ENCODE measurements at places on chromosomes 7 and 10.
A peak's percentile ranks its signal among the peaks of the same experiment; 100 is the strongest.

GRCh38 chr7:83415840-83416239 lies 233.1 kb downstream of the SEMA3E start:
- DNase-seq = no peak

GRCh38 chr10:132667342-132668047 lies 118.5 kb downstream of the NKX6-2 start:
- no peak for DNase-seq

DNA sequence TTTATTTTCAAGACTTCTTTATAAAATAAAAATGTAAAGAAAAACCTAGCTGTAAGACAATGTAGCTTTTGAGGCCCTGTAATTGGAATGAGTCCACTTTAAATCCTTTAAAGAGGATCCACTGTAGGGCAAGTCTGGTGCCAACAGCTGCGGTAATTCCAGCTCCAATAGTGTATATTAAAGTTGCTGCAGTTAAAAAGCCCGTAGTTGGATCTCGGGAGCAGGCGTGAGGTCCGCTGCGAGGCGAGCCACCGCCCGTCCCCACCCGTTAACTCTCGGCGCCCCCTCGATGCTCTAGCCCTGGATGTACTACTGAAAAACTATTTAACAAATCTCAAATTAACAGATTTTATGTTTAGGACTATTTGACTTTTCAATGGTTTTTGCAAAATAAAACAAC lies 414.7 kb upstream of the SEMA3C start:
- no peak for DNase-seq

DNA sequence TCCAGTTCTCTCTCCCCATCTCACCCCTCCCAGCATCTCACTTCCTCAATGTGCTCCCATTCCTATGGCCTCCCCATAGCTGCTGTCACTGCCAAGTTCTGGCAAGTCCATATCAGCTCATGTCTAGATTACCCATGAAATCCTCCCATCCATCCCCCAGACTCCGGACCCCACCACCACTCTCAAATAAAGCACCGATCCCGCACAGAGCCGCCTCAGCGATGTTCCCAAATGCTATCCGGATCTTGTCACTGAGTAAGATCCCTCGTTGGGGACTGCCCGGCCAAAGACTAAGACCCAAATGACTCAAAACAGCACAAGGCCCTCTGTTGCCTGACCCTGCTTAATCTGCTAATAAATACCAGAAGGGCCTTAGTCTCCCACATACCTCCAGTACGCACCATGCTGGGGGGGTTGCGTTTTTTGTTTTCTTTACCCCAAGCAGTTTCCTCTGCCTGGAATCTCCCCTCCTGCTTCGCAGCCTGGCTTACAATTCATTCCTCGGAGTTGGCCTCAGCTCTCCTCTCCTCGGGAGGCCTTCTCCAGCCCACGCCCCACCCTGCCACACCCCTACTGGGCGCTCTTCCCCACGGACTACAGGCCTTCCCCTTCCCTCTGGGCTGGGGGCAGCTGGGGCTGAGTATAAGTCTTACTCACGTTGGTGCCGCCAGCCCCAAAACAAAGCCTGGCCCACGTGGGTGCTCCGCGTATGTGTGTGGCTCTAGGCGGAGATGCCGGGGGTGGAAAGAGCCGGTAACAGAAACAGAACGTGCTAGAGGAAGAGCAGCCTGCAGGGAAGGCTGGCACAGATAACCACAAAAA lies 1.8 kb upstream of the DUSP5 start:
- DNase-seq = peak; percentile 77

DNA sequence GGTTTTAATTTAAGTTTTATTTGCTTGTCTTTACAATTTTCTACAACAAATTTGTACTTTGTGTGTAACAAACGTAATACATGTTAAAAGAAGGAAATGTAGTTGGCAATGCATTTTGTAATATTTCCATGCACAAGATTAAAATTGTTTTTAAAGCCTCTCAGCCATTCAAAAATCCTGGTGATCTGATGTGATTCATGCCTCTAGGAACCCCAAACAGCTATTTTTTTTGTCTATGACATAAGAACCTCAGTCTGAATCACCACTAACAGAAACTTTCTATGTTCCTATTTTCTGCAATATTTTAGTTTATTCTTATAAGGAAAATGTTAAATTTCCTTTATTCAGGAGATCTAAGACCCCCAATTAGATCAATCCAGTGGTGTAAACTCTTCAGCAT lies 183.1 kb upstream of the YAE1 start:
- no peak for DNase-seq

DNA sequence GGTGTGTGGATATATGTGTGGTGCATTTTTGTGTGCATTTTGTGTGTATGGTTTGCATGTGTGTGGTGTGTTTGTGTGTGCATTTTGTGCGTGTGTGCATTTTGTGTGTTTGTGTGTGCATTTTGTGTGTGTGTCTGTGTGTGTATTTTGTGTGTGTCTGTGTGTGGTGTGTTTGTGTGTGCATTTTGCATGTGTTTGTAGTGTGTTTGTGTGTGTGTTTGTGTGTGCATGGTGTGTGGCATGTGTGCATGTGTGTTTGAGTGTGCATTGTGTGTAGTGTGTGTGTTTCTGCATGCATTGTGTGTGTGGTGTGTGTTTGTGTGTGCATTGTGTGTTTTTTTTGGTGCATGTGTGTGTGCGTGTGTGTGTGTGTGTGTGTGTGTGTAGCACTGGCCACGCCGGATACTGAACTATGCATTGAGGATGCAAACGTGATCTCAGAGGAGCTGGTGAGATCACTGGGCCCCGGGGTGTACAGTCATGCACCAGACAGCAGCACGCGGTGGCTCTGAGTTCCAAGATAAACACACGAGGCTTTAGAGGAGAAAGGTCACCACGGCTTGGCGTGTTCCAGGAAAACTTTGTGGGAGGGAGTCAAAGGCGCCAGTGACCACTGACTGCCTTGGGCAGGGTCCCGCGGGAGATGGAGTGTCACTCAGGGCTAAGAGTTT lies 106.6 kb upstream of the SHH start:
- no peak for DNase-seq

All from activated T-cell treated with anti-CD3 and anti-CD28 coated beads, Interleukin-2, amount 50 U/mL, for 24 hours (primary cell).